BJ (cell line): ENCODE measurements at places on chromosomes 2 and 18.

GRCh38 chr2:31535768-31536167, 45.0 kb downstream of the SRD5A2 start:
- DNase-seq, result no peak

- DNase-seq, result no peak
Observed at GRCh38 chr2:172358691-172359556, 68.5 kb upstream of the ITGA6 start.

DNA sequence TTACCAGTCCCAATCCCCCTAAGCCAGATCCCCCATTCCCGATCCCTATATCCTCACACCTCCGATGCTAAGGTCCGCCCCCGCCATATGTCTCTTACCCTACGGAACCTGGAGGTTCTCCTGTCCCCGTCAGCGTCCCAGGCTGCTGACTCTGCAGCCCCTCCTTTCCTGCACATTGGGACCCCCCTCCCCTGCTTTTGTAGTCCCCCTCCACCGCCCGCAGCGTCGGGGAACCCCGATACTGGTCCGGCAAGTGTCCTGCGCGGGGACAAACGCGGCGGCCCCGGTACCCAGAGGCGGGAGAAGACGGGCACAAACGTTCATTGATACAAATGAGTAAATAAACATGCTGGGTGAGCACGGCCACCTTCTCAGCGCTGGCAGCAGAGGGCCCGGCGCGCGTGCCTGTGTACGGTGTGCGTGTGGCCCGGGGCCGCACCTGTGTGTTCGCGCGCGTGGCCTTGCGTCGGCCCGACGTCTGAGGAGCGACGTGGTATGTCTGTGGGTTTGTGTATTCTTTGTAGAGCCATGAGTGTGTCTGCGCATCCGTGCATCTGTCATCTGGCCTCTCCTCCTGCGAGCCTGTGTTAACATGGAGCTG, 2.0 kb upstream of the CYP26B1 start:
- DNase-seq, result no peak

DNA sequence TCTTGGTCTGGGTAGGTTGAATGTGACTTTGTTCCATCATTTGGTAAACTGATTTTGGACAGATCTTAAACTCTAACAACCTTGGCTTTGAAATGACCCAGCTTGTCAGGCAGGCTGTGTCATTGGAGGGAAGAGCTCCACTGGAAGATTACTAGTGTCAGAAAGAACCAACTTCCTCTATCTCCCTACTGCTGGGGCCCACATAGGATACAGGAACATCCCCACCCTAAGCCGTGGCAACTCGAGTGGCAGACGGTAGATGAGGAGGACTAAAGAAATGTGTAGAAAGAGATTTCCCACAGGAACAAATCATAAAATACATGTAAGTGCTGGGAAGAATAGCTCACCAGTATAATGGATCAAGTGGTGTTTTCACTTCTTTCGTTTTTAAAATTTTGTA, 4.3 kb upstream of the G6PC2 start:
- DNase-seq, result no peak

GRCh38 chr2:102059151-102059550, 67.4 kb downstream of the IL1R2 start:
- no peak for DNase-seq

GRCh38 chr18:25819746-25820363, 270.6 kb downstream of the SS18 start:
- DNase-seq, result no peak

GRCh38 chr2:143909577-143910353, 610.2 kb downstream of the ZEB2 start:
- DNase-seq, result peak; percentile 4

DNA sequence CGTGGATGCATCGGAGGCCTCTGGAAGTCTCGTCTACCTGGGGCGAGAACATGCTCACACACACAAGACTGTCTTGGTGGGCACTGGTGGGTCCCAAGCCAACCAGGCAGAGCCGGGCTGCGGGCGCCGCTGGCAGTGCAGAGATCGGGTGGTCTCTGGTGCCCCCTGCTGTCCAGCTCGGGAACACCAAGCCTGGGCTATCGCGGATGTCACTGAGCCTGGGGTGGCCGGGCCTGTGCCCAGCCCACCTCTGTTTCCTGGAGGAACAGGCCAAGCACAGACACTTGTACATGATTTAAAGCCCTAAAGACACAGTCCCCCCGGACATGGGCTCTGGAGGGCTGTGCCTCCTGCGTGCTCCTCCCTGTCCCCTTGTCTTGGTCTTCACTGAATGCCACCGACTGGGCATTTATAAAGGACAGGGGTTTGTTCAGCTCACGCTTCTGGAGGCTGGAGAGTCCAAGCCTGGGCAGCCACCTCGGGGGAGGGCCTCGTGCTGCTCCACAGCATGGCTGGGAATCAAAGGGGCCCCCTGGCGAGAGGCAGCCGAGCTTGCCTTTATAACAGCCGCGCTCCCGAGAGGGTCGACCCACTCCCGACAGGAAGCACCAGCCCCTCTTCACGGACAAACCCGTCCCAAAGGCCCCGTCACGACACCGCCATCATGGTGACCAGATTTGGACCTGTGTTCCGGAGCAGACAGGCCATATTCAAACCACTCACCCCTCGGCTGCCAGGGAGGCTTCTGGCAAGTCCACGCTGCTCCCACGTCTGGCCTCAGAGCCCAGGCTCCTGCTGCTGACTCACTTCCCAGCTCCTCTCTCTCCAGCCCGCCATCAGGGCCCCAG, 3.6 kb upstream of the OTOS start:
- no peak for DNase-seq

DNA sequence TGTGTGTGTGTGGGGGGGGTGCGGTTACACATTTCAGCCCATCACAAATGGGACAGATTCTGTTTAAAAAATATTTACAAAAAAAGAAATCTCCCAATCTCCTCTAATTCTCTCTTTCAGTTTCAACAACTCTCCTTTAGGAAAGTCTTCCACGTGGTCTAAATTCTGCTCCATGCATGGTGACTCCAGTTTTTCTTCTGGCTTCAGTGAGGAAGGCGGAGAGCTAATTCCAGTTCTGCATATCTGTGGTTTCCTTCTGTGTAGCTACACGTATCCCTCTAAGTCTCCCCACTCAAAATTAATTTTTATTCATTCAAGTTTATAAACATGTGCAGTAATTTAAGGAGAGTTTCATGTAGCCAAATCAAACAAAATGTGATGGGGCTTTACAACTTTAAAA, 111.6 kb downstream of the SLC4A3 start:
- DNase-seq, result no peak

- no peak for DNase-seq
Observed at GRCh38 chr18:25282282-25282681, 69.7 kb downstream of the ZNF521 start.

- DNase-seq, result no peak
Observed at GRCh38 chr2:37851828-37852584, 73.1 kb upstream of the RMDN2 start.

GRCh38 chr2:145975406-145975805, 1455.5 kb upstream of the ZEB2 start:
- DNase-seq, result no peak

DNA sequence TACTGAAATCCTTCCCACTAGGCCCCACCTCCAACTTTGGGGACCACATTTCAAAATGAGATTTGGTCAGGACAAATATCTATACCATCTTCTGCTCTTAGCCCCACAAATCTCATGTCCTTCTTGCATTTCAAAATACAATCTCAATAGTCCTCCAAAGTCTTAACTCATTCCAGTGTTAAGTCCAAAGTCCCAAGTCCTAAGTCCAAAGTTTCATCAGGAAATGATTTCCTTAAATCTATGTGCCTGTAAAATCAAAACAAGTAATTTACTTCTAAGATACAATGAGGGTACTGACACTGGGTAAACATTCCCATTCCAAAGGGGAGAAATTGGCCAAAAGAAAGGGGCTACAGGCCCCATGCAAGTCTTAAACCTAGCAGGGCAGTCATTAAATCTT, 40.5 kb upstream of the TNP1 start:
- DNase-seq, result no peak

DNA sequence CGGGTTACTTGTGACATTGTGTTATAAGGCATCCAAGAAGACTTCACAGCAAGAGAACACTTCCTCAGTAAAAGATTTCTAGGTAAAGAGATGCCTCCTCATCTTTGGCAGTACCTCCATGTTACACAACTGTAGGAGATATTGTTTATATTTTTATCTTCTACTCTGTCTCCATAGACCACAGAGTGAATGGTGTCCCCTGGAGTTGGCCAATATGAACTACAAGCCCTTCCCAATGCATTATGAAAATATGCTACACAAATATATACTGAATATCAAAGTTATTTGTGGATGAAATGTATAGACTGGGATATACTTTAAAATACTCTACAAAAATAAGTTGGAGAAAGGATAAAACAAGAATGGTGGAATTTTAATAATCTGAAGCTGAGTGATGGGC, 46.7 kb downstream of the MBOAT2 start:
- no peak for DNase-seq

DNA sequence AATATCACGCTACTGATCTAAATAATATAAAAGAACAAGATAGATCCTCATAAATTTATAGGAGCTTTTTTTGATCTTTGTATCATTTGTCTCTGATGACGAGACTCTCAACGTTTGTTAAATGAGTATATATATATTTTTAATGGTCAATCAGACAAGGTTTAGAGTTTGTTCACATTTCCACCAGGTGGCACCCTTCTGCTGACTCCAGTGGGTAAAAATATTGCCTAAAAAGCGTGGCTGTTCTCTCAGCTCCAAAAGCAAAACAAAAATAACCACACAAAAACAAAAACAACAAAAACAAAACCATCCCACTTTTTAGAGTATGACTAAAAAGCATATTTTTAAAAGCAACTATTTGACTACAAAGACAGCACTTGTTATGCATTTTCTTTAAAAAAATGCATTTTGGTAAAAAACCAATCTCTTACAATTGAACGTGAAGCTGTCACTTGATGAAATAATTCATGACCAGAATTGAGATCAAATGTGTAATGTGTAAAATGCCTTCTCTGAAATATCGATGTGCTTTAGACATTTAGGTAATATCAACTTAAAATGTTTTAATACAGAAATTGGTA, 723.2 kb downstream of the DPP10 start:
- no peak for DNase-seq

- DNase-seq, result no peak
Observed at GRCh38 chr2:161844822-161845221, 220.6 kb downstream of the SLC4A10 start.

- DNase-seq, result no peak
Observed at GRCh38 chr2:203803053-203803429, 64.5 kb upstream of the CTLA4 start.

- no peak for DNase-seq
Observed at GRCh38 chr18:48022021-48022420, 91.6 kb upstream of the SMAD2 start.

- no peak for DNase-seq
Observed at GRCh38 chr18:49767111-49768050, 46.0 kb downstream of the ACAA2 start.

DNA sequence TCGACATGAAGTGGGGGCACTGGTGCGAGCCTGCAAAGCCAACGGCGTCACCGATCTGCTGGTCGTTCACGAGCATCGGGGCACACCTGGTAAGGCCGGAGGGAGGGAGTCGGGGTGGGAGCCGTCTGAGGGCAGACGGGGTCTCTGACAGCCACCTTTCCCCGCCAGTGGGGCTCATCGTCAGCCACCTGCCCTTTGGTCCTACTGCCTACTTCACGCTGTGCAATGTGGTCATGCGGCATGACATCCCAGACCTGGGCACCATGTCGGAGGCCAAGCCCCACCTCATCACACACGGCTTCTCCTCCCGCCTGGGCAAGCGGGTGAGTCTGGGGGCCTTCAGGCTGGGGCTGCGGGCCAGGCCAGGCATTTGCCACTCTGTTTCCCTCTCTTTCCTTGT, 2.9 kb downstream of the IMP4 start:
- no peak for DNase-seq

DNA sequence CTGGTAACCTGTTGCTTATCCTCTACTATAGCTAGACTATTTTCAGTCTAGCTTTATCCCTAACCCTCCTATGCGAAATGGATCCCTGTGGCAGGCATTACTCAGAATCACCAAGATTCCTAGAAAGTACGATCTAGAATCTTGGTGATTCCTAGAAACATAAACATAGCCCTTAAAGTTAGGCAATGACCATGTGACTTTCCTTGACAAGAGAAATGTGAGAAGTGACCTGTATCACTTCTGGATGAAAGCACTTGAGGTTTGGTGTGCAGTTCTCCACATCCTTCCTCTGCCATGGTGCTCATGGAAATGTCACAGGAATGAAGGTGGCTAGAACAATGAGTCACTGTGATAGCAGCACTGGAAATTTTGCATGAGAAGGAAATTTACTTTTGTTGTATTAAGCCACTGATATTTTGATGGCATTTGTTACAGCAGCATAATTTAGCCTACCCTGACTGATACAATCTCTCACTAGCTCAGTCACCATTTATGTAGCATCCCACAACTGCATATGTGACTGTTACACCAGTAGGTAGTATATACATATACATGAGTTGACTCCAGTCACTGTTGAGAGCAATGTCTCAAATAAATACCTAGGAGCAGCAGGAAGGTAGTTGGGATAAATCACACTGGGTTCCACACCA, 68.3 kb upstream of the MAPRE2 start:
- no peak for DNase-seq

- peak; percentile 24 for DNase-seq
Observed at GRCh38 chr18:44309185-44309584, 371.5 kb upstream of the SETBP1 start.

- DNase-seq, result no peak
Observed at GRCh38 chr2:109406301-109406700, 207.5 kb downstream of the SEPTIN10 start.

- no peak for DNase-seq
Observed at GRCh38 chr2:54149638-54150441, 34.4 kb downstream of the ACYP2 start.
